ENCODE measurements at places on chromosomes 1 and 21. TPM values are rescaled to one million over a fixed set of nuclear protein-coding genes. Genes with fewer than 3 reads are reported as not detected.

- no peak for DNase-seq
Measured at GRCh38 chr1:29156543-29157268, 25.0 kb downstream of the SRSF4 start.

DNA sequence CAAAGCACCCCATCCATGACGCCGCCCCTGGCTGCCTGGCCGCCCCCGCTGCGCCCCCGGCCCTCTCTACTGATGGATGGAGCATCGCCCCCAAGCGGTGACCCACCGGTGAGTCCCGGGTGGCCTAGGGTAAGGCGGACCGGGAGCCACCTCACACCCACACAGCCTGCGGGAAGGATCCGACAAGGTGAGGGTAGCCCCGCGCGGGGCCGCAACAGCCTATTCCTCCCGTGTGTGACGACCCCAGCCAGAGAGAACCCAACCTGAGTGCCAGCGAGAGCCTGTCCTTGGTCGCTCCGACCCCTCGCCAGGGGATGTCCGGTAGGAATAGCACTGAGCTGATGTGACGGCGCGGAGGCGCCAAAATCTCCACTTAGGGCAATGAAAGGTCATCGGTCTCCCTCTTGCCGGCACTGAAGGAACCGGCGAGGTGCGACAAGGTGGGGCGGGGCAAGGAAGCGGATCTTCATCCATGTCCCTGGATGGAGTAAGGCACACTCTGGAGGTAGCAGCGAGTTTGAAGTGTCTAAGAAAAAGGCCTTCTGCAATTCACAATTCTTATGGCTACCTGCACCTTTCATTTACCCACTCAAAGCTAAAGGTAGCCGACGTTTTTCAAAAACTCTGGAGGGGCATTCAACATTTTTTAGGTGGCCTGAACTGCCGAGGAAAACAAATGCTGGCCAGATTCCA lies 19.7 kb upstream of the CHIA start:
- no peak for DNase-seq

GRCh38 chr1:158251163-158251562 lies 3.1 kb upstream of the CD1A start:
- no peak for DNase-seq

SH3D21 gene
- 8.6 TPM for polyA plus RNA-seq

- DNase-seq = no peak
Measured at GRCh38 chr1:19257178-19257914, 5.7 kb downstream of the MRTO4 start.

DNA sequence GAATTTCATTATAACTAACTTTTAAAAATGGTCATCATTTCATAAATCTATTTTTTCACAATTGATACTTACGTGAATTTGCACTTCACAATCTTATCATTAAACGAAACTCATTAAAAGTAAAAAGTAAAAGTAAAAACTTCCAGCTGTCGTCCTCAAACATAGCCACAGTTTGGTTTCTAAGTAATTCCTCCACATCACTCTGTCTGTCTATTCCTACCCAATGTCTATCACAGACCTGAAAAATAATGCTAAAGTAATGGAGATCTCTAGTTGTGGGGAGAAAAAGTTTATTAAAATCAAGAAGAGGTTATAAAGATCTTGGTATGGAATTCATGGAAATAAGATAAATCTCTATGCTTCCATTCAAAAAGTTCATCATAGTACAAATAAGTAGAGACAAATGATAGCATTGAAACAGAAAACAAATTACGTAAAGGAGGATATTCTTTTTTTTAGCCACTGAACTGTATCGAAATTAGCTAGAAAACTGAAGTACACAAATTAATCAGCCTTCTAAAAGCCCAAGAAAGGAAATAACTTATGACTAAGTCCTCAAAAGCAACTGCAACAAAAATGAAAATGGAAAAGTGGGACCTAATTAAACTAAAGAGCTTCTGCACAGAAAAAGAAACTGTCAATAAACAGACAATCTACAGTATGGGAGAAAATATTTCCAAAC lies 148.6 kb downstream of the TIAM1 start:
- DNase-seq = no peak

DNA sequence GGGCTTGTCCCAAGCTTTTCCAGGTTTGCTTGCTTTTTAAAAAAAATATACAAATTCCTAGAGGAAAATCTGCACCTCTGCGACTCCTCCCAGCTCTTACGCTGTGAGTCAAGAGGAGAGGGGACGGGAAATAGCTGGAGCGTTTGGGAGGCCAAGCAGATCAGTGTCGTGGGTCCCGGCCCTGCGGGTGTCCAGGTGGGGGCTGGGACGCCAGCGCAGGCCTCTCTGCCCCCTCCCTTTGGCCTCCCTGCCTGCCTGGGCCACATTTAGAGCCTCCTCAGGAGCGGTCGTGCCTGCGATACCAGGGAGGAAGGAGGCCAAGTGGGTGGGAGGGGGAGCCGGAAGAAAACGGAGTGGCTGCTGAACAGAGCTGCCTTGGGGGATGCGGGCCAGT lies 9.0 kb downstream of the WNT4 start:
- DNase-seq = no peak

SH3BGR gene
- 0.47 TPM for polyA plus RNA-seq

GRCh38 chr1:186165303-186165702 lies 209.8 kb downstream of the TPR start:
- DNase-seq = no peak

CA14 gene
- 8.5 TPM for polyA plus RNA-seq

DNA sequence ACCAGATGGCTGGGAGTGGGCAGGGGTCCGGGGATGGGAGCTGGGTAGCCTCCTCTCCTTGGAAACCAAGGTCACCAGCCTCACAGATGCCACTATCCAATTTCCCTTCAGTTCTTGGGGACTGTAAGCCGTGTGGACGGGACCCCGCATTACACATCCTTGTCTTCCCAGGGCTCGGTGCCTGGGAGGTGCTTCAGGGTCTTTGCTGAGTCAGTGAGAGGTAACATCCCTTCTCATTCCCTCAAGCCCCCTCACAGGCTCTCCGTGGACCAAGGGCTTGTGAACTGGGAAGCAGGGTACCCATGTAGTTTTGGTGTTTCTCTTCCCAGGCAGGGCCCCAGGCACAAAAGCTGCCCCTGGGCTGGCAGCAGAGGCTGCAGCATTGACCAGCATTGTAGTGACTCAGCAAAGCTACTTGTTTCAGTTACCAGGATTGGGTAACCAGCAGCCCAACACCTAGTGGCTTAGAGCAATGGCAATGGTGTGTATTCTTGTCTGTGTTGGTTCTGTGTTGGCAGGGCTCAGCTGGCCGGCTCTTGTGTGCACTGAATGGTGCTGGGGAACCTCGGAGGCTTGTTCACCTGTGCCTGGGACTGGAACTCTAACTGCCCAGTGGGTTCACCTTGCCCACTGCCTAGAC lies 24.6 kb upstream of the PCBP3 start:
- DNase-seq = no peak

BCL2L15 gene
- polyA plus RNA-seq = 0.03 TPM

DNA sequence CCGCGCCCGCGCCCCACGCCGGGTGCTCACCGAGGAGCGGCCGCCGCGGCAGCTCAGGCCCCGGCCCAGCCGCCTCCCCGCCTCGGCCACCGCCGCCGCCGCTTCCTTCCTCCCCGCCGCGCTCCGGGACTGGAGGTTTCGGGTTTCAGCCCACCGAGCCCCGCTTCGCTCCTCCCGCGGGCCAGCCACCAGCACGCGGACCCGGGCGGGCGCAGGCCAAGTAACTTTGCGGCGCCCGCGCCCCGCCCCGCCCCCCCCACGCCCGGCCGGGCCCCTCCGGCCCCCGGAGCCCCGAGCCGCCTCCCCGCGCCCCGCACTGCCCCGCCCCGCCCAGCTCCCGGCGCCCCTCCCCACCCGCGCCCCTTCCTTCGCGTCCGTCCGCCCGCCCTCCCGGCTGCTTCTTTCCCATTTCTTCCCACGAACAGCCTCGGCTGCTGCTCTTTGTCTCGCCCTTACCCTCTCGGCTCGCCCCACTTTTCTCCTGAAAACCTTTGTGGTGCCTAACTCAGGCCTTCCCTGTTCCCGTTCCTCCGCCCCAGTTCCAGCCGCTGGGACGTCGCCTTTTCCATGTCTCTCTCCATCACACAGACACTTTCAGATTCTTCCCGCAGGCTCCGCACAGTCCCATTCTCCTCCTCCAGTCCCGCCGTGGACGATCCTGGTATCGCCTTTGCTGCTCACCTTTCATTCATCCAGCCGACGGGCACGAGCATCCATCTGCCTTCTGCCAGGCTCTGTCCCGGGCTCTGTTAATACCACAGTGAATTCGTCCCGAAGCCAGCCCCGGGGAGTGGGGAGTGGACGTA lies at the start of gene GPR161:
Gene GPR161 (minus strand): TSS at position 222 of the 806 bp plus-strand sequence. CDS start 32,080 bp downstream, outside the sequence.
- DNase-seq = no peak

GRCh38 chr1:221078260-221078965 lies 199.2 kb downstream of the HLX start:
- DNase-seq = no peak

GRCh38 chr1:248740876-248741275 lies 14.7 kb downstream of the LYPD8 start:
- DNase-seq = no peak
